ENCODE measurements at places on chromosomes 6 and 20. TPM values are rescaled to one million over a fixed set of nuclear protein-coding genes. Genes with fewer than 3 reads are reported as not detected.

DNA sequence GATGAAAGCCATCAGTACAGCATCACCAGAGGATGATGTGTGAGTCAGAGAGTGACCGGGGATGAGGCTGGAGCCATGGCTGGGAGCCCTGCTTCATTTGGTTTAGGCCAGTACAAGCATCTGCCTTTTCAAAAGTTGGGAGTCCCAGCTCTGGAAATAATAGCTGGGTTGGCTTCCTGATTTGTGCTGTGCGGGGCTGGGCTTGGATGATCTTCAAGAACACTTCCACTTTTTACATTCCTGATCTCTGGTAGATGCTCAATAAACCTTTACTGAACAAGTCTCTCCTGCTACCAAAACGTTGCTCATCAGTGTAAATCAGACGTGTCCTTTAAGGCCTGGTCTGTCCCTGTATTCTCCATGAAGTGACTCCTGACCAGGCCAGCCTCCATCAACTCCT is 44.1 kb upstream of the ADGRF4 start:
- H3K27me3 ChIP-seq, result no peaks in the 10 kb centered on the region
- DNase-seq, result no peak
- no peak overlapping the region for H3K4me3 ChIP-seq

GRCh38 chr6:113220832-113221231 is 636.3 kb upstream of the MARCKS start:
- no peak overlapping the region for H3K4me3 ChIP-seq
- no peak overlapping the region for H3K27ac ChIP-seq
- DNase-seq, result no peak

GRCh38 chr6:92723390-92723931 is 695.9 kb downstream of the EPHA7 start:
- H3K36me3 ChIP-seq, result no peaks in the 10 kb centered on the region
- H3K27me3 ChIP-seq, result no peaks in the 10 kb centered on the region

GRCh38 chr20:62814060-62814708 is 2.7 kb upstream of the COL9A3 start:
- H3K27ac ChIP-seq, result no peak overlapping the region
- peaks cover 10% of the 10 kb centered on the region for H3K4me1 ChIP-seq
- peaks cover 22% of the 10 kb centered on the region for H3K27me3 ChIP-seq
- no peak overlapping the region for H3K4me3 ChIP-seq
- H3K36me3 ChIP-seq, result peaks cover 21% of the 10 kb centered on the region
- no peak for DNase-seq

- H3K36me3 ChIP-seq, result no peaks in the 10 kb centered on the region
- no peak for DNase-seq
- no peak overlapping the region for H3K4me3 ChIP-seq
- H3K27me3 ChIP-seq, result no peaks in the 10 kb centered on the region
- H3K27ac ChIP-seq, result no peak overlapping the region
Measured at GRCh38 chr6:44682280-44682679, 294.8 kb downstream of the CDC5L start.

The LHFPL5 gene
- not detected for total RNA-seq

The ZNF391 gene
- total RNA-seq, result 3.7 TPM

The SLC35D3 gene
- not detected for total RNA-seq

Measured in CD8-positive, alpha-beta memory T cell (primary cell).